Esophagus squamous epithelium (tissue), 5 donors: ENCODE measurements at places on chromosomes 5 and 9.
A peak's percentile ranks its signal among the peaks of the same experiment; 100 is the strongest.

- no peak for DNase-seq
These were observed 172.2 kb upstream of the SNX2 start for GRCh38 chr5:122602700-122603099.

GRCh38 chr9:124835026-124835557 lies 18.2 kb upstream of the WDR38 start:
- no peak for DNase-seq

- no peak for DNase-seq
These were observed 25.8 kb downstream of the NADK2 start for GRCh38 chr5:36215910-36216309.

DNA sequence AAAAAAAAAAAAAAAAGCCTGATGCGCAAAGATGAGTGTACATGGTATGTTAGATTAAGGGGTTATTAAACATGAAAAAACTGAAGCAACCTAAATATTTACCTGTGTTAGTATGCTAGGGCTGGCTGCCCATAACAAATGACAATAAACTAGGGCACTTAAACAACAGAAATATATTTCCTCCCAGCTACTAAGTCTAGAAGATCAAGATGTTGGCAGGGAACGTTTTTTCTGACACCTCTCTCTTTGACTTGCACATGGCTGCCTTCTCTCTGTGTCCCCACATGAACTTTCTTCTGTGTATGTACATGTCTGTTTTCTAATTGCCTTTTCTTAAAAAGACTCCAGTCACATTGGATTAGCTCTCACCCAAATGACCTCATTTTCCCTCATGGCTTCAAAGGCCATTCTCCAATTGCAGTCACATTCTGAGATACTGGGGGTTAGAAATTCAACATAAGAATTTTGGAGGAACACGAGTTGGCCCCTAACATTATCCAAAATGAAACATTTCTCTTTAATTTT lies 694.5 kb downstream of the CDH9 start:
- no peak for DNase-seq

- peak; percentile 1 for DNase-seq
These were observed 109.4 kb downstream of the ANKRD55 start for GRCh38 chr5:56123531-56124243.

DNA sequence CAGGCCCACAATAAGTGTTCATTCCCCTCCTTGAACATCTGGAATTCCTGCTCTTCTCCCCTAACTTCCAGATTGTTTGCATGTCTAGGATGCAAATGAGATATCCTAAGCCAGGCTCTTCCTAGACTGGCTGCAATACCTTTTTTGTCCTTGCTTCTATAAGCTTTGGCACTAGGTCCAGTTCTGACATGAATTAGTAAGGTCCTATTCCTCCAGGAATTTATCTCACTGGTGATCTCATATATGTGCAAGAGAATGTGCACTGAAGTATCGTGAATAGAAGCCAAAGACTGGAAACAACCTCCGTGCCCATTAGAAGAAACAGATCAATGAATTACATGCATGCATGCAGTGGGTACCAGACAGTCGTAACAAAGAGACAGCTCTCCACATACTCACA lies 25.2 kb downstream of the DUSP1 start:
- DNase-seq = no peak

DNA sequence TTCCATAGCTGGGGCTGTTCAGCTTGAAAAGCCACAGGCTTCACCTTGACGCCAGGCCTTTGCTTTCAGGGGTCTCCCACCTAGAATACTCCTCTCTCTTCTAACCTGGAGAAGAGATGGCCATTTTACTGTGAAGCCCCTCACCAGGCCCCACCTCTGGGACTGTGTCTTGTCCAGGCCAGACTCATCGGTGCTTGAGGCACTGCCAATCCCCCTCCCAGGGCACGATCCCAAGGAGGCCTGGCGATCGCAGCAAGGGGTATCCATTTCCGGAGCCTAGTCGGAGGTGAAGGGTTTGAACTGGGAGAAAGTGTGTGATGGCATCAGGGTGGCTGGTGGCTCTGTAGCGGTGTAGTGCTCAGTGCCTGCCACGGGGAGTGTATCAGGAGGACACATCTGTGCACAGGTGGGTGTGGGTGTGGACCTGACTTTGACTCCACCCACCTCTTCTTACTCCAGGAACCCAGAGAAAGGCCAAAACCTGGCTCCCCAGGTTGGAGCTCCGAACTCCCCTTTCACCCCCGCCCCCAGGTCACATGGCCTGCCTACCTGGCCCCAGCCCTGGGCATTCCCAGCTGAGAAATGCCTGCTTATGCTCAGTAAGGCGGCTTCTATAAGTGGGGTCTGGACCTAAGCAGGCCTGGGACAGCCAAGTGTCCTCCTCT lies 27.4 kb upstream of the ENHO start:
- DNase-seq = no peak

DNA sequence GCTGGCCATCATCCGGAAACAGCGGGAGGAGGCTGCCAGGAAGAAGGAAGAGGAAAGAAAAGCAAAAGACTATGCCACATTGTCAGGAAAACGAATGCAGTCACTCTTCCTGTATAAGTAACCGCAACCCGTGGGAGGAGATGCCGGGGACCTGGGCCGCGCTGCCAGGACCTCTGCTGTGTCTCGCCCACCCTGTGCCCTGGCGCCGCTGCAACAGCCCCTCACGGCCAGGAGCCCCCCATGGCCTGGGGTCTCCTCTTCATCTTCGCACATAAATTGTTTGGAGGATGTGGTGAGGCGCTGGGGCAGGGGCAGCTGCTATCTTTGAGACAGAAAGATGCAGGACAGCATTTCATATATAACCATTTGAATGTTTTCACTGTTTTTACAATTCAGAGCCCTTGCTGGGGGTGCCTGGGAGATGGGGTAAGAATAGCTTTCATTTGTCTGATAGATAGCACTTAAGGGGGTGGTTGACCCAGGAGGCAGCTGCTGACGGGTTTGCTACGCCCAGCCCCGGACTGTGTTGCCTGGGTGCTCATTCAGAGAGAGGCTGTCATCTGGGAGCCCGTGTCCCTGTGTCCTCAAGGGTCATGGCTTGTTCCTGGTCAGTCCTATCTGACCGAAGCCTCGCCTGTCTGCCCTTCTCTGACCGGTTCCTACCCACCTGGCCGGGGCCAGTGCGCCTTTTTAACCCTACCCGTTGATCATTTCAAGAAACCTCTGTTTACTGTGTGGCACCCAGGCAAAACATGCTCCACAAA lies 1067.7 kb upstream of the COX7C start:
- no peak for DNase-seq

DNA sequence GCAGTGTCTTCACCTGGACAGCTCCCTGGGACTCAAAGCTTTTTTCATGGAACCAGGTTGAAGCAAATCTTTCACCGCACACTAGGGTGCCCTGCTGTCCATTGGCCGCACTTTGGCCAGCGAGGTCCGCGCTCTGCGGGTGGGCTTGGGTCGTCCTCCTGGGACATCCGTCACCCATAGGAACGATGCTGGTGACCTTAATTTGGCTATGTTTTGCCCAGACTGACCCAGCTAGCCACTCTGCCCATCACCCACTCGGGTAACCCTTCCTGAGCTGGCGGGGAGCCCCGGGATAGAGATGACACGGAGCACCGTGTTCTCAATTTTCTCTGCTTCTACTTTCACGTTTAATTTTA lies 25.9 kb downstream of the ZDHHC11B start:
- no peak for DNase-seq

DNA sequence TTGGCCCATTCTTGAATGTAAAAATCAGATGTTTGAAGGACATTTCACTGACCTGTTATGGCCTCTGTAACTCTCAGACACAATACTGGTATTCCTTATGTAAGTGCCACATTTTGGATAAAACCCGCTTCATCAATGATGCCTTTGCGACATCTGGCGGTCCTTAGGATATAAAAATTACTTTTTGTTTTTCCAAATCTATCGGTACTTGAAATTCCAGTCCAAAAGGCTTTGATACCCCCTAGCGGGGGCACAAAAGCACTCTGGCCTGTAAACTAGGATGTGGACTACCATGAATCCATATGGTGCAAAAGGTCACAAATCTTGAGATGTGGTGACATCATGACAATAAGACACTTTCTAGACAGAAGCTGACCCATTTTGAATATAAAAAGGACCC lies 291.8 kb downstream of the KIAA0825 start:
- DNase-seq = no peak
